Stimulated activated CD4-positive, alpha-beta T cell treated with anti-CD3 and anti-CD28 coated beads, Interleukin-12 subunit alpha, Interleukin-12 subunit beta, amount 100 ng/mL, for 24 hours (primary cell): ENCODE measurements at places on chromosomes 1 and 21.
A peak's percentile ranks its signal among the peaks of the same experiment; 100 is the strongest.

GRCh38 chr1:92662048-92662447, 122.9 kb downstream of the EVI5 start:
- no peak for DNase-seq

- no peak for DNase-seq
These were observed 21.5 kb downstream of the EPHB2 start for GRCh38 chr1:22731924-22732720.

DNA sequence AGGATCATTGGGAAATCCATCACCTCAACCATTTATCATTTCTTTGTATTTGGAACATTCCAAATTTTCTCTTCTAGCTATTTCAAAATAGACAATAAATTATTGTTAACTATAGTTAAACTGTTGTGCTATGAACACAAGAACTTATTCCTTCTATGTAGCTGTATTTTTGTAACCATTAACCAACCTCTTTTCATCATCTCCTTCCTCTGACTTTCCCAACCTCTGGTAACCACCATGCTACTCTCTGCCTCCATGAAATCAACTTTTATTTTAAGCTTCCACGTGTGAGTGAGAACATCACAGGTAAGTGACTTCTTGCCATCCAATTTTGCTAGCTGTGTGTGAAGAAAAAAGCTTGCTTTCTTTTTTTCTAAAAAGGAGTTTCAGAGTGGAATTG, 418 bp downstream of the IFI44L start:
- DNase-seq, result no peak

DNA sequence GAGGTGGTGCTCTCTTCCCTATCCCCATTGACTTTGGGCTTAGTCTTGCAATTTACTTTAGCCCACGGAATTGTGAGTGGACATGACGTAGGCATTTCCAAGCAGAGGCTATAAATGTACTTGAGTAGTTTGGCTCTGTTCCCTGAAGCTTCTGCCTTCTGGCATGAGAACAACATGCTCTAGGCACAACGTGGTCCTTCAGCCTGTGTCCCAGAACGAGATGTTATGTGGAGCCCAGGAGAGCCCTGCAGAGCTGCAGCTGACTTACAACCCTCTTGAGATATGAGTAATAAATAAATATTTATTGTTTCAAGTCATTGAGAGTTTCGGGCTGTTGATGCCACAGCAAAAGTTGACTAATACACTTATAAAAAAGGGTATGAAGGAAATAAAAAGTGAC, 105.2 kb upstream of the HMGB4 start:
- DNase-seq, result no peak

- DNase-seq, result no peak
These were observed 39.1 kb downstream of the UROD start for GRCh38 chr1:45051005-45051772.

- DNase-seq, result peak; percentile 97
These were observed at the start of gene PSMB2 for GRCh38 chr1:35641233-35641866. Gene PSMB2 (minus strand): TSS chr1:35641526. CDS start chr1:35641432, 94 bp downstream.
